Activated T-cell treated with anti-CD3 and anti-CD28 coated beads, Interleukin-2, amount 50 U/mL, for 72 hours (primary cell): ENCODE measurements at places on chromosomes 12 and 14. TPM values are rescaled to one million over a fixed set of nuclear protein-coding genes. Genes with fewer than 3 reads are reported as not detected.

HHIPL1 gene
- total RNA-seq = 0.58 TPM

AQP6 gene
- total RNA-seq = not detected

ARHGAP9 gene
- total RNA-seq = 153 TPM

DNA sequence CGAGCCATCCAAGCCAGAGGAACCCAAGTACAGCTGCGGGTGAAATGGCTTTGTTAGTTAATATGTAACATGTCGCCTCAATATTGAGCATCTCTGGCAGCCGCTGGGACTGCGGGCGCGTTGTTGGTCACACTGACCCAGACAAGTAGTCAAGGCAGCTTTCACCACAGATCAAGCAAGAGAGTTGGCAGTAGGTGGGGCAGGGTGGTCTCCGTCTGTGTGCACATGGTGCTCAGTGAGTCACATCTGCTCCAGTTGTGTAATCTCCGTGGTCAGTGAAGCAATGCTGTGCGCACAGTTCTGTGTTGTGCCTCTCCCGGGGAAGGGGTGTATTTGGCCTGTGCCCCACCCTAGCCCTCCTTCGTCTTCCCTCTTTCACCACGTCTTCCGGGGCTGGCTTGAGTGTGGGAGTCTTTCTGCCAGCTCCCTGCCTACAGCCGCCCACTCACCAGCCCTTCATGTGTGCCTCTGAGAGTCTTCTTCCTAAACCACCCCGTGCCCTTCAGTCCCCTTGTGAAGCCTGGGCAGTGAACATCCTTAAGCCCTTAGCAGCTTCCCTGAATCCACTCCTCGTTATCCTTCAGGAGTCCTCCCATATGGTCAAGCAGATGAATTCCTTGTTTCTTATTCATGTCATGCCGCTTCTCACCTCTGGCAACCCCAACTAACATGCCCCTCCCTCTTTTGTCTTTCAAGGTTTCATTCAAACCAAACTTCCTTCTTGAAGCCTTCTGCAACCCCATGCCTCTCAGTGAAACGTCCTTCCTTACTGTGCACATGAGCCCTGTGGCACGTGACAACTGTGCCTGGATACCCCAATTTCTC is 242.1 kb downstream of the CACNA1C start:
- DNase-seq = peak; percentile 4

DNA sequence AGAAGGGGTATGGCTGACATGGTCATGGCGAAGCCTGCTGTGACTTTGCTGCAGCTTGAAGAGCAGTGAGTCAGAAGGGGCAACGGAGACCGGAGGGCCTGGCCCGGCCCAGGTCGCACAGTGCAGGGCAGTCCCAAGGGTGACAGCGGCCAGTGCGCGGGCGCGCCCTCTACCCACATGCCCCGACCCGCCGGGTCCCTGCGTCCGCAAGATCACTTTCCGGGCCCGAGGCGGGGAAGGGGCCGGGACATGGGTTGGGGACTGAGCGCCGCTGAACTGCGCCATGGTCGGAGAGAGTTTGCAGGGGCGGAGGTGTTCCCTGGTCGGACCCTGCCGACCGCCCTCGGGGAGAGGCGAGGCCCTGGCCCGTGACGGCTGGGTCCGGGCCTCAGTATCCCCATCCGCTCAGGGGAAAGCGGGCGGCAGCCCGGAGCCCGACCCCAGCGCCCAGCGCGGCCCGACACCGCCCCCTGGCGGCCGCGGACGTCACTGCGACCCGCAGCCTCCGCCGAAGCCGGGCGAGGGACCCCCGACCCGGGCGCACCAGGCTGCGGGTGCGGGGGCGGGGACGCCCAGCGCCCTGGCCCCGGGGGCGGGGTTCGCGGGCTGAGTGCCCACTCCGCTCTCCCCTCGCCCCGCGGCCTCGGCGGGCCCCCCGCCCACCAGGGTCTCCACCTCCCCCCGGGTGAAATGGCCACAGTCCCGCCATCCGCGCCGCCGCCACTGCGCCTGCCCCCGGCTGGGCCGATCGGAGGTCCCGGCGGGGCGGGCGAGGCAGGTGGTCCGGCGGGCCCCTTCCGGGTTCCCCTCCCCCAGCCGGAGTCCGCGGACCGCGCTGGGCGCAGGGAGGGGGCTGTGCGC is 7.2 kb upstream of the ANKRD9 start:
- peak; percentile 67 for DNase-seq

- DNase-seq = no peak
These were observed 359.6 kb downstream of the BMP4 start for GRCh38 chr14:53596853-53597525.

- no peak for DNase-seq
These were observed 45.1 kb upstream of the PRPF39 start for GRCh38 chr14:45038865-45039264.

TSPAN11 gene
- total RNA-seq = 0.28 TPM

DNA sequence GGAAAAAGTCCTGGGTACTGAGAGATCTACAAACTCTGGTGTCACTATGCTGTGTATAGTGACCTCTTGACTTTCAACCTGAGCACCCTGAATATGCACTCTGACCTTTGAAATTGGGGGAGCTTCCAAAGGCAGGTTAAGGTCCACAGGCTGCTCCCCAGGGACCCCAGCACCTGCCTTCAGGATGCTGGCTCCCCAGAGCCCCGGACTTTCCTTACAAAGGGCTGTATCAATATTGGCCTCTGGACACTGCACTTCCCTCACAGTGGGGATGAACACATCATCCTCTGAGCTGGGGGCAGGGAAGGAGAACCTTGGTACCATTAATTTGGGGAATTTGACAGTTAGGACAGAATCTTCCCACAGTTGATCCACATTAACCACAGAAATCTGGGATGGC is 14.3 kb downstream of the PLD4 start:
- DNase-seq = no peak

SLC24A4 gene
- total RNA-seq = not detected

RASAL1 gene
- total RNA-seq = 6.7 TPM
